Left hindlimb (tissue), 1 donor: ENCODE measurements at places on chromosomes 12 and 14.
A peak's percentile ranks its signal among the peaks of the same experiment; 100 is the strongest.

- peak; percentile 62 for DNase-seq
These were observed 149.0 kb downstream of the PRKCH start for GRCh38 chr14:61470261-61470960.

DNA sequence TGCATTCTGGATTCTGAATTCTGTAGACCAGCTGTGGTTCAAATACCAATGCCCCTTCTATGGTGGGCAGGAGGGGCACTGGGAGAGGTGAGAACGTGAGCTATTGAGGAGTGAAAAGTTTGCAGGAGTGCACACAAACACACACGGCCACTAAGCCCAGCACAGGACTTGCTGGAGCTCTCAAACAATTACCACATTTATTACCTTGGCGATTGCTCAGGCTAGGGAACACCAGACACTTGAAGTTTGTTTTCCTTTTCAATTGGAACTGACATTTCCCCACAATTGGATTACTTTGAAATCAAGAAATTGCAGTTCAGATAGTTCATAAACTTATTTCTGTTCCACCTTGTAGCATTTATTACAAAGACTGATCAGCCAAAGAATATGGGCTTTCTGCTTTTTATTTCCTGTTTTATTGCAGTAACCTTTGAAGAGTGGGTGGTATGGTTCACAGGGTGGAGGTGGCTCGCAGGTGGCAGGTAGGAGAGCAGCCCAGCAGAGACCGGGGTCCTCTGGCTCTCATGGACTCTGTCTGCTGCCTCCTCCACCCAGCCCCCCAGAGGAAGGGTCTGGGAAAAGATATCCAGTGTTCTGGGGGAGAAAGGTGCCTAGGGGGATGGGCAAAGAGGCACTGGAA, 429.8 kb upstream of the CCDC196 start:
- DNase-seq: no peak

DNA sequence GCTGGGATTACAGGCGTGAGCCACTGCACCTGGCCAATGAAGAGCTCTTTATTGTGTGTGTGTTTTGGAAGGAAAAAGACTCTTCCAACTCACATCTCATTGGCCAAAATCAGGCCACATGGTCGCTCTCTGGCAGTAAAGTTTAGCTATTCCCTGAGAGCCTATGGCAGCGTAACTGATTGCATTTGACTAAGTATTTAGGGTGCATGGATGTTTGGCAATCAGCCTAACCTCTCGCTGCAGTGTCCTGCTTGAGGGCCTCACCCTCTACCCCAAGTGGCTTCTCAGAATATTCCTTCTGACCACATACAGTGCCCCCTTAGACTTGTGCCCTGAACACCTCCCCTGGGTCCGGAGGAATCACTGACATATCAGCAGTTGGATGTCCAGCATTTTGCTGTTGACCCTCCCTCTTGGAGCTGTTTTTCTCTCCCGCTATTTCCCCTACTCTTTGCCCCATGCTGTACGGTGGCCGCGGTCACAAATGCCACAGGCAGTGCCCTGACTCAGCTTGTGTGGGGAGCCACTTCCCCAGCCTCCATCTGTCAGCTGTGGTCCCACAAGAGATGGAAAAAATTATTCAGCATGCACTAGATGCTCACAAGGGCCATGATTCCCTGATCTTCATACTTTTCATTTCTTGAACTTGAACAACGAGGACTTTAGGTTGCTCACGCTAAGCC, 9.5 kb downstream of the PHETA1 start:
- DNase-seq: no peak

- DNase-seq: no peak
These were observed 298.6 kb downstream of the PDZRN4 start for GRCh38 chr12:41486718-41487117.

DNA sequence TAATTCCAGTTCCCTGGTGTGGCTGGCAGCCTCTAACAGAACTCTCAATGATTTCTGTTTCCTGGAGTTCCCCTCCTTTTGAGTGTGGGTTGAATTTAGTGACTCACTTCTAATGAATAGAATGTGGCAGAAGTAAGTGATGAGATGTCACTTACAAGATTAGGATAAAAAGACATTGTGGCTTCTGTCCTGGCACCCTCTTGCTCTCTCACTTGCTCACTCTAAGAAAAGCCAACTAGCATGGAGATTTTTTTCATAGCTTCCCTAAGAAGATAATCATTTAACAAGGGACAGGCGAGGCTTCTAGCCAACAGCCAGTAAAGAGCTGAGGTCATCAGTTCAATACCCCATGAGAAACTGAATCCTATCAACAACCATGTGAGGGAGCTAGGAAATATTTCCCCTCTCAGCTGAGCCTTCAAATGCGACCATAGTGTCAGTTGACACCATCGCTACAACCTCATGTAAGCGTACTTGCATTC, 156.7 kb downstream of the TMTC3 start:
- no peak for DNase-seq

DNA sequence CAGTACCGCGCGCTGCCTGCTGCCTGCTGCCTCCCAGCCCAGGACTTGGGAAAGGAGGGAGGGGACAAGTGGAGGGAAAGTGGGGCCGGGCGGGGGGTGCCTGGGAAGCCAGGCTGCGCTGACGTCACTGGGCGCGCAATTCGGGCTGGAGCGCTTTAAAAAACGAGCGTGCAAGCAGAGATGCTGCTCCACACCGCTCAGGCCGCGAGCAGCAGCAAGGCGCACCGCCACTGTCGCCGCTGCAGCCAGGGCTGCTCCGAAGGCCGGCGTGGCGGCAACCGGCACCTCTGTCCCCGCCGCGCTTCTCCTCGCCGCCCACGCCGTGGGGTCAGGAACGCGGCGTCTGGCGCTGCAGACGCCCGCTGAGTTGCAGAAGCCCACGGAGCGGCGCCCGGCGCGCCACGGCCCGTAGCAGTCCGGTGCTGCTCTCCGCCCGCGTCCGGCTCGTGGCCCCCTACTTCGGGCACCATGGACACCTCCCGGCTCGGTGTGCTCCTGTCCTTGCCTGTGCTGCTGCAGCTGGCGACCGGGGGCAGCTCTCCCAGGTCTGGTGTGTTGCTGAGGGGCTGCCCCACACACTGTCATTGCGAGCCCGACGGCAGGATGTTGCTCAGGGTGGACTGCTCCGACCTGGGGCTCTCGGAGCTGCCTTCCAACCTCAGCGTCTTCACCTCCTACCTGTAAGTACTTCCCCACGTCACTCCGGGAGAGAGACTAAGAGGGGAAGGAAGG, at the start of gene LGR5:
Gene LGR5 (plus strand): TSS at position 186 of the 732 bp plus-strand sequence. CDS start 283 bp downstream, at position 469.
- DNase-seq: peak; percentile 86

DNA sequence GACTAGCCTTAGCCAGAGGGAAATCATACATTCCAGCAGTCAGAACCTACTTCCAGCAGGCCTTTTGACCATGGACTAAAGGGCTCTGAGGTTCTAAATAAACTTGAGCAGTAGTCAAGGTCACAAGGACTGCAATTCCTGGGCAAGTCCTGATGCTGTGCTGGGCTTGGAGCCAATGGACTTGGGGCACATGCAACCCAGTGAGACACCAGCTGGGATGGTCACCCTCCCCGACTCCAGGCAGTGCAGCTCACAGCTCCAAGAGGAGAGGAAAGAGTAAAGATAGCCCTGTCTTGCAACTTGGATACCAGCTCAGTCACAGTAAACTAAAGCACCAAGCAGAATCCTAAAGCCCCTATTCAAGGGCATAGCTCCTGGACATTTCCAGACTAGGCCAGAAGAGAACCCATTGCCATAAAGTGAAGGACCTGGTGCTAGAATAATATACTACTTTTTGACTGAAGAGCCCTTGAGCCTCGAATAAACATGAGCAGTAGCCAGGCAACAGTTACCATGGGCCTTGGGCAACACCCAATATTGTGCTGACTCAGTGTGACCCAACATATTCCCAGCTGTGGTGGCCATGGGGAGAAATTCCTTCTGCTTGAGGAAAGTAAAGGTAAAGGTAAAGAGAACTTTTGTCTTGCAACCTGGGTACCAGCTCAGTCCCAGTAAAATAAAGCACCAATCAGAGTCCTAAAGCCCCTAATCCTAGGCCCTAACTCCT, 226.2 kb upstream of the CLEC14A start:
- DNase-seq: no peak

GRCh38 chr14:64215274-64215673, 78.9 kb downstream of the ESR2 start:
- DNase-seq: no peak

GRCh38 chr12:103627189-103627855, 40.2 kb downstream of the STAB2 start:
- no peak for DNase-seq

- DNase-seq: no peak
These were observed 30.3 kb downstream of the PPP2R5E start for GRCh38 chr14:63512861-63513260.

DNA sequence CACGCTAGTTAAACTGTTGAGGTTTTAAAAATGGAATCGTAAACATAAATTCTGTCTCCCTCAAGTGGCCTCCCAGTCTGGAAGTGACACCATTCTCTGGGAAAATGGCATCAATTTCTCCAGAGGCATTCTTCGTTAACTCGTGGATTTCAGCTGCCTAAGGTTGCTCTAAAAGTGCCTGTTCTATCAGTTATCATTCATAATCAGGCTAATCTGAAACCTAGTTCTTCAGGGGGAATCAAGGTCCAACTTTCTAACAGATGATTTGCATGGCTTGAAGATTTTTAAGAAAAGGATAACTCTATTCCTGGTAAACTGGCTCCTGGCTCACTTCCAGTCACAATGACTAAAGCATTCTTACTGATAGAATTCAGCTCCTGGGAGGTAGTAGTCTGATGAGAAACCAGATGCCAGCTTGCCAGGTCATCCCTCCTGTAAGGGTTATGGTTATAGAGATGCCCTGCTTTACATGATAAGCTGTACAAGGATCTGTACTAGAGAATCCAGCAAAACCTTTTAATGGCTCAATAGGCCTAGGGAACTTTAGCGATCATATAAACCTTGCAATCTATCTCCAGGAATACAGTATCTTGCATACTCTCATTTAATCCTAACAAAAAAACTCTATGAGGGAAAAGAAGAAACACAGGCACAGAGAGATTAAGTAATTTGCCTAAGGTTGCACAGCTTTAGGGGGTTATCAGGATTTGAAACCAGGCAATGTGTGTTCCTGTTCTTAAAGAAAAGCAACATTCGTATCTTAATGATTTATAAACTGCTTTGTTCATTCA, 1.5 kb downstream of the L3HYPDH start:
- no peak for DNase-seq

- no peak for DNase-seq
These were observed 24.6 kb upstream of the PPFIBP1 start for GRCh38 chr12:27499377-27499776.

DNA sequence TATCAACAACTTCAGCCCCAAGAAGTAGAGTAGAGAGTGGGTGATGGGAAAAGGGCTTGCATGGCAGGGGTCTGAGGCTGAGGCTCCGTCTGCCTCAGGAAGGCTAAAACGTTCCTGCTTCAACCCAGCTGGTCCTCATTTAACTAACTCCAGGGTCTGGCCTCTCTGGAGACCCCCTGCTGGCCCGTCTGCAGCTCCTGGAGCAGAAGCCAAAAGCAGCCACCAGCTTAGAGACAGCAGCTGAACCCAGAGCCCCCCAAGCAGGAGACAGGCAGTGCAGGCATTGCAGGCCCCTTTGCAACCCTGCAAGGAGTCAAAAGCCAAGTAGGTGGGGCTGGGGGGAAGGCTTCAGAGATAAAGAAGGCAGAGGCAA, 25.1 kb upstream of the LTBP2 start:
- no peak for DNase-seq

DNA sequence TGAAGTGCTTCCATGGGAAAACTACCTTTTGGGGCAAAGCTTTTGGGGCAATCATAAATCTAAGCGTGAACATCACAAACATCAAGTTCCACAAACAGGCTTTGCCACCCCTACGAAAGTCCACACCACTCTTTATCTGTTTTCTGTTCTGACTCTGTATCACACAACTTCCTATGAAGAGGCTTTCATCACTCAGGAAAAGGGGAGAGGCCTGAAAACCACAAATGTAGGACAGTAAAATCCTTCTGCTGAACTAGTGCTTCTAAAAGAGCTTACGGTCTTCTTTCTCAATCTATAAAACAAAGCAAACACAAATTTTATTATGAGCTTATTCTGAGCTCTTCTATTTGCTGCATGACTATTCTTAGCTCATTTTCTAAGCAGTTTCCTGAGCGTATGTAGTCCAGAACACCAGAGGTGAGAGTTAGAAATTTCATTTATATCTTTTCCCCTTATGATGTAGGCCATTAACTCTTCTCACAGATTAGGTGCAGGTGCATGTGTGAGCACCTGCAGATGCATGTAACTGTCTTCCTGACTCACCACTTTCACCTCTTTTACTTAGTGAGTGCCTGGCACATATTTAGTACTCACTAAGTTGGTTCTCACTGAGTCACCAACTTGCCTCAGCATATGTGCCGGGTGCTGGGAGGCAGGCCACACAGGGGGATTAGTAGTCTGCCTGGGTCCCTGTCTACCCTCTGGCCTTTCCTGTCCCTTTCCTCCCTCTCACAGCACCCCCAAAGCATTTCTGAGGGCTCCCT, 32.9 kb upstream of the SYCP3 start:
- no peak for DNase-seq

DNA sequence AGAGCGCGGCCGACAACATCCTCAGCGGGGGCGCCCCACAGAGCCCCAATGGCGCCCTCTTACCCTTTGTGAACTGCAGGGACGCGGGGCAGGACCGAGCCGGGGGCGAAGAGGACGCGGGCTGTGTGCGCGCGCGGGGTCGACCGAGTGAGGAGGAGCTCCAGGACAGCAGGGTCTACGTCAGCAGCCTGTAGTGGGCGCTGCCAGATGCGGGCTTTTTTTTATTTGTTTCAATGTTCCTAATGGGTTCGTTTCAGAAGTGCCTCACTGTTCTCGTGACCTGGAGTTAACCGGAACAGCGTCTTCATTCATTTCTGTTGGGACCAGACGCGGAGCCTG, 103.8 kb upstream of the FKBP4 start:
- no peak for DNase-seq

GRCh38 chr14:65100922-65101541, 1.3 kb downstream of the MAX start:
- no peak for DNase-seq
